ENCODE measurements at places on chromosomes 4 and X.

DNA sequence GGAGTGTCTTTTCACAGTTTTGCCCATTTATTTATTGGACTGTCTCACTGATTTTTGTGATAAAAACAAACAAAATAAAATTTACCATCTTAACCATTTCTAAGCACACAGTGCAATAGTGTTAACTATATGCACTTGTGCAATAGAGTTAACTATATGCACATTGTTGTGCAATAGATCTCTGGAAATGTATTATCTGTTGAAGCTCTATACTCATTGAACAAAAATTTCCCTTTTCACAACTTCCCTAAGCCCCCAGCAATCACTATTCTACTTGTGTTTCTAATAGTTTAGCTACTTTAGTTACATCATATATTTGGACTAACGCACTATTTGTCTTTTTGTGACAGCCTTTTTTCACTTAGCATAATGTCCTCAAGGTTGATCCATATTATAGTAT lies 59.7 kb upstream of the BEX4 start:
- no peak for DNase-seq

- DNase-seq, result peak; percentile 2
Observed at GRCh38 chrX:110442635-110443034, 84.0 kb downstream of the RTL9 start.

GRCh38 chrX:44094821-44095530 lies 121.8 kb upstream of the NDP start:
- no peak for DNase-seq

- DNase-seq, result no peak
Observed at GRCh38 chr4:170256807-170257206, 167.1 kb upstream of the AADAT start.

DNA sequence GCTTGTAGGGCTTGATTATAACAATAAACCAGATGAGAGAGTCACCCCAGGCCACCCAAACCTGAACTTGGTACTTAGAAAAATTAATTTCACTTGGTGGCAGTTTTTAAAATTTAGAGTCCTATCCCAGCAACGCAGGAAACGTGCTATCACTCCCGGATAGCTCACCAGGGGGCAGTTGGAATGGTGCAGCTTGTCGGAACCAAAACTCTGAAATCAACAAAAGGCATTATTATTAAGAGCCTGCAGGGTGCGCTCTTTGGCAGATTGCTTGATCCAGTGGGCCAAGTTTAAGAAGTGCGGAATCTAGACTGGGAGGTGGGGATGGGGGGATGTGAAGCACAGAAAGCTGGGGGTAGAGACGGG lies 2.4 kb downstream of the FRAS1 start:
- peak; percentile 37 for DNase-seq

- DNase-seq, result no peak
Observed at GRCh38 chrX:132207996-132208395, 11.3 kb downstream of the RAP2C start.

DNA sequence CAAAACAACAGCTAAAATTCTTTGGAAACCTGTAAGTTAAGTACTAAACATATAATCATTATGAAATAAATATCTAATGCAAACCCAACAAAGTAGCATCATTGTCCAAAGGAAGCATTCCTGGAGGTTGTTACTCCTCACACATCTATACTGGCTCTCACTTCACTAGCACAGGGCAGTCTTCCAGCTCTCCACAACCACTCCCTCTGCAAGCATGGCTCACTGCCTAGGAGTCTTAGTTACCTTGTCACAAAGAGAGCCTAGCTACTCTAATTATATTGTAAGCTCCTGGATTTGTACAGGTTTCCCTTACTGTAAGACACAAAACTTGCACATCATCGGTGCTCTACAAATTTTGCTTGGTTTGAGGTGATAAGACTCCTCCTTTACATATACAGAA lies 76.1 kb downstream of the AMMECR1 start:
- no peak for DNase-seq

GRCh38 chr4:37881811-37882210 lies 9.1 kb upstream of the TBC1D1 start:
- DNase-seq, result no peak

- no peak for DNase-seq
Observed at GRCh38 chr4:161816958-161817357, 346.8 kb downstream of the FSTL5 start.

GRCh38 chr4:166875821-166876220 lies 358.5 kb downstream of the SPOCK3 start:
- DNase-seq, result no peak

GRCh38 chr4:76120199-76120598 lies 28.0 kb downstream of the NUP54 start:
- DNase-seq, result no peak

GRCh38 chr4:8515316-8516060 lies 64.7 kb upstream of the GPR78 start:
- DNase-seq, result no peak

DNA sequence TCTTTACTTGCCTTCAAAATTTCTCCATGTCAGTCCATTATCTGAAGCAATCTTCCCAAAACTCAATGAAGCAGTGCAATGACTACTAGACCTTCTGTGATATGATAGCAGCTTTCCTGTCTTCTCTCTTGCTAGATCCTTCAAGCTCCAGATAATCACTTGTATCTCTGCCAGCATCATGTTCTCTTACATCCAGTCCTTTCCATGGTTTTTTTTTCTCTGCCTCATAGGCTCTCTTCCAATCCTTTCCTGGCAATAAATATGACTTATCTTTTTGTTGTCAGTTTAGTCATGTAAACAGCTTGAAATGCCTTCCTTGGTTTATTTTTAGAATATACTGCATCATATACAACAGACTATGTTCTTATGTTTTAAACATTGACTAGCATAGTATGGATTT lies 193.5 kb downstream of the CFAP299 start:
- no peak for DNase-seq

- DNase-seq, result no peak
Observed at GRCh38 chrX:113157496-113157895, 316.9 kb upstream of the AMOT start.

- no peak for DNase-seq
Observed at GRCh38 chr4:52638717-52639116, 20.4 kb downstream of the USP46 start.

GRCh38 chrX:14344172-14344940 lies 185.0 kb upstream of the GLRA2 start:
- DNase-seq, result no peak

DNA sequence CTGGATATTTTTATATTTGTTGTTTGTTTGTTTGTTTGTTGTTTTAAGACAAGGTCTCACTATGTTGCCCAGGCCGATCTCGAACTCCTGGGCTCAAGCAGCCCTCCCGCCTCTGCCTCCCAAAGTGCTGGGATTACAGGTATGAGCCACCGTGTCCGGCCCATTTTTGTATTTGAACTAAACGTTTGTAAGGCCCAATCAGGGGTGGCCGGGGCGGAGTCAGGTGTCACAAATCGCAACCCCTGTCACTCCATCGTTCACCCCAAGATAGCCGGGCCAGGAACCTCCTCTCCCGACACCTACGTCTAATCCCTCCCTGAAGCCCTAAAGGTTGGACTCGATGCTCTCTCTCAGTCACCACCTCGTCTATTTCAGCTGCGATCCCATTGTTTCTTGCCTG lies 722 bp upstream of the EFHC2 start:
- DNase-seq, result no peak

DNA sequence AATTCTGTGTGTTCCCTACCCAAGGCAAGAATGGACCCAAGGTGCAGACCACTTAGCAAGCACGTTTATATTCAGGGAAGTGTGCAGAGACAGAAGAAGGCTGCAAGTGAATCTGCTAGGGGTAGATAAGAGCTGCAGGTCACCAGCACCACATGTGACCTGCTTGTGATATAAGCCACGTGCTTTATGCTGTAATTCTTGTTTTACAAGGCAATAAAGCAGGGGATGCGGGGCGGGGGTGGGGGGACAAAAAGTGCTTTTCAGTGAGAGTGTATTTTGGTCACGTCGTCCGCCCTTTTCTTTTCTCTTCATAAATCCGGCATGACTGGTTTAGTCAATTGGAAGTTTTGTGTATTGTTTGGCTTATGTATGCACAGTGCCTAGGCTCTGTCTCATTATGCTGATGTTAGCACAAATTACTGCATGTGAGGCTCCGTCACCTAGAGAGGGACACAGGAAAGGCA lies 192.7 kb downstream of the RBMX2 start:
- no peak for DNase-seq

- no peak for DNase-seq
Observed at GRCh38 chr4:134777606-134778005, 576.0 kb upstream of the PABPC4L start.

DNA sequence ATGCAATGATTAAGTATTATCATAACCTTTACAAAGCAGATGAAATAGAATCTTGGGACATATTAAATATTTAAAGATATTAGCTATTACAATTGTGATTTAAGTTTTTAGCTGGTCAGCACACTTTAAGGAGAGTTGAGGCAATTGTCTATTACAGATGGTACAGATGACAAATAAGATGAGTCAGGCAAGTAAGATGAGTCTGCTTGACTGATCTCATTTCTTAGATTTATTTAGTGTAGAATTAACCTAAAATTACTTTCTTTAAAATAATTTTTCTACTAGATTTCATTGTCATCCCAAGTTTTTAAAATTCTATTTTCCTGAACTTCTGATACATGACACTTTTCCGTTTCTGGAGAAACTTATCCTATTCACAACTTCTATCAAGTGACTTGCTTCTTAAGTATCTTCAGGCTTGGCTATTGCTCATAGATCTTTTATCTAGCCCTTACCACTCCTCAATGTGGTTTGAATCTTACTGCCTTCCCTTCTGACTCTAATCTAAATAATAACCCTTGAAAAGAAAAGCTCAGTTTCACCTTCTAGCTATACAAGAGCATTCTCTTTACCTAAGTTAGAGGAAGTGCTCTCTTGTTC lies 32.9 kb downstream of the CXCL1 start:
- DNase-seq, result no peak

GRCh38 chrX:22433292-22434070 lies 160.8 kb downstream of the CBLL2 start:
- no peak for DNase-seq

- DNase-seq, result no peak
Observed at GRCh38 chr4:154578919-154579318, 11.6 kb downstream of the FGA start.

GRCh38 chr4:150510176-150510865 lies 71.6 kb upstream of the MAB21L2 start:
- no peak for DNase-seq

GRCh38 chr4:26758899-26759298 lies 101.7 kb upstream of the STIM2 start:
- DNase-seq, result no peak

- no peak for DNase-seq
Observed at GRCh38 chr4:184762100-184762499, 28.2 kb upstream of the CENPU start.

GRCh38 chrX:15293451-15293850 lies 22.0 kb downstream of the ASB11 start:
- DNase-seq, result no peak

DNA sequence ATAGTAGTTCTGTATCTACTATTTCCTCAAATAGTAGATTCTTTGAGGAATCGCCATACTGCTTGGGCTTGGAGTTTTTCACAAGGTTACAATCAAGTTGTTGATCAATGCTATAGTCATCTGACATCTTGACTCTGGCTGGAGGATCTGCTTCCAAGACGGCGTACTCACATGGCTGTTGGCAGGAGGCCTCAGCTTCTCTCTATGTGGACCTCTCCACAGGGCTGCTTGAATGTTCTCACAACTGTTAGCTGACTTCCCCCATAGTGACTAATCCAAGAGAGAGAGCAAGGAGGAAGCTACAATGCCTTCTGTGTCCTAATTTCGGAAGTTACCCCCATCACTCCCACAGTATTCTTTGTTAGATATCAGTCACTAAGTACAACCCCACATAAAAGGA lies 10.3 kb downstream of the EGFL6 start:
- no peak for DNase-seq

DNA sequence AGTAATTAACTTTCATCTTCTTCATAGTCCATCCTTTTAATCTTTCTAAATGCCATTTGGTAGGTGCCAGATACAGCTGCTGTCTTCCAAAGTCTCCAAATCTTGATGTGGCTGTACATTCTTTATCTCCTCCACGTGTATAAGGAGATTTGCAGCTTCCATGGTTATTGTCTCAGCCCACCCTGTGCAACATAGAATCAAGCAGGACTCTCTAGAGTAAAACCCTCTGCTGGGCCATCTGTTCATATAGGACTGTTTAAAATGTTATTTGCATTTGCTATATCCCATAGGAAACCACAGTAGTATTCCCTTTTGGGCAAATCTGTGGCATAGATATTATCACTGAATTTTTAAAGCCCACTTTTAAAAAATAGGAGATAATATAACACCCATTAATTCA lies 527.2 kb upstream of the EPHA5 start:
- DNase-seq, result no peak

DNA sequence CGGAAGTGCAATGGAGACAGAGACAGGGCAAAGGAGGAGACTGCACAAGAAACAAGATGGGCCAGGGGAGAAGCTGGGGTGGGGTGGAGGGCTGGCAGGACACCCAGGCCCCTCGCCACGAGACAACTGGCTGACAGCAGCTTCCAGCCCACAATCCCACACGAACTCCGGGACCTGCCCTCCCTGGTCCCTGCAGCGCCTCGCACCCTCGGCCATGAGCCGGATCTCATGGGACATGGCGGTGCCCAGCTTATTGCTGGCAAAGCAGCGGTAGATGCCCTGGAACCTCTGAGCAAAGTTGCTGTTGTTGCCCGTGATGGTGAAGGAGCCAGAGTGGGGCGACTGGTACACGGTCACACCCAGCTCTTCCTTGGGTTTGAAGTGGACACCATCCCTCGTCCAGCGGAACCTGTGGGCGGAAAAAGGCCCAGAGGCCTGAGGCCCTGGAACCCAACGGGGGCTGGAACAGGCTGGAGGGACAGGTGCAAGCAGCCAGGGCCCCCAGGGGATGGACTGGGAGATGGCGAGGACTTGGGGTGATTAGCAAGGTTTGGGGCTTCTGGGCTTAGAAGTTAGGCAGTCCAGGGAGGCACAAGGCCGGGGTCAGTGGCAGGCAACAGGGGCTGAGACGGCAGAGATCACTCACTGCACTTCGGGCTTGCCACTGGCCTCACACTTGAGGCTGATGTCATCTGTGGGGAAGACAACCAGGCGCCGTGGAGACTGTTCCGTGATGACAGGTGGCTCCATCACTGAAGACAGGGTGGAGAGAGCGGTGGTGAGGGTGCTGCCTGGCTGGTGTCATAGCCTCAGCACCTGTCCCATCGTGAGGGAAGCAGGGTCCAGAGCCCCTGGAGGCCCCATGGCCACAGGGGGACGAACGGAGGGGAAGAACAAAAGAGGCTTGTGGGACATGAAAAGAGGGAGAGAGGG lies 13.8 kb downstream of the L1CAM start:
- no peak for DNase-seq

GRCh38 chr4:26330946-26331345 lies 10.1 kb downstream of the RBPJ start:
- no peak for DNase-seq

GRCh38 chr4:68630371-68630770 lies 40.1 kb downstream of the UGT2B15 start:
- DNase-seq, result no peak
